Left renal cortex interstitium (tissue), 4 donors: ENCODE measurements at places on chromosomes 6 and 20. TPM values are rescaled to one million over a fixed set of nuclear protein-coding genes. Genes with fewer than 3 reads are reported as not detected.

Gene FAXC
- polyA plus RNA-seq: 5.1 TPM

Gene MUC21
- polyA plus RNA-seq: not detected

Gene SLC35D3
- 0.10 TPM for polyA plus RNA-seq

Gene UQCC2
- polyA plus RNA-seq: 56.4 TPM

Gene CD93
- polyA plus RNA-seq: 40.9 TPM

Gene NECAB3
- 15.2 TPM for polyA plus RNA-seq

Gene KIAA0408
- 3.5 TPM for polyA plus RNA-seq

Gene SPATS1
- not detected for polyA plus RNA-seq

Gene EDN3
- polyA plus RNA-seq: 6.0 TPM

Gene CST5
- polyA plus RNA-seq: 0.40 TPM

DNA sequence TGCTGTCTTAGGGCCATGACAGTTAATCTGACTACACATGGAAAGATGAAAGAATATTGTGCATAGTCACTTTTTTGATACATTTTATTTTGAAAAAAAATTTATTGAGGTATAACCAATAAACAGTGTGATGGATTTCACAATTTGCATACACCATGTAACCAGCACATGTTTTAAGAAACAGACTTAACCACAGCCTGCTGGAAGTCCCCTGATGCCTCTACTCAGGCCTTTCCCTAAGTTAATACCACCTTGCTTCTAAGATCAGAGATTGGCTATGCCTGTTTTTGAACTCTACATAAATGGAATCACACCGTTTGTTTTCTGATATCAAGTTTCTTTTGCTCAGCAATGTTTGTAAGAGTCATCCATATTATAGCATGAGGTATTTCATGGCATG, 136.3 kb downstream of the CFAP61 start:
- no peak for DNase-seq

DNA sequence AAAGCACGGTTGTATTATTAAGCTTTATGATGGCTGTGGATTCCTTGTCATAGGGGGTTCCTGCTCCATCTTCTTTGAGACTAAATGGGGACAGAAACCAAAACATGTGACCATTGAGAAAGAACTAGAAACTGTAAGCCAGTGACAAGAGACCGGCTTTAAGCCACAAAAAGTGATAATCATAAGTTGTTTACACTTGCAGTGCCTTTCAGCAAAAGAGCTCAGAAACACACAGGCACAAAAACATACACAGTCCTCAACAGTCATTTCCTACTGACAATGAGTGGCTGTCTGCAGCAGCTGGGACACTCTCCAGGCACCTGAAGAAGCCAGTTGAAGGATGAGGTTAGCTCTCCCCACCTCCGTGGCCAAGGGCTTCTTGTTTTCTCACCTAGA, 20.0 kb upstream of the UBE2J1 start:
- no peak for DNase-seq

DNA sequence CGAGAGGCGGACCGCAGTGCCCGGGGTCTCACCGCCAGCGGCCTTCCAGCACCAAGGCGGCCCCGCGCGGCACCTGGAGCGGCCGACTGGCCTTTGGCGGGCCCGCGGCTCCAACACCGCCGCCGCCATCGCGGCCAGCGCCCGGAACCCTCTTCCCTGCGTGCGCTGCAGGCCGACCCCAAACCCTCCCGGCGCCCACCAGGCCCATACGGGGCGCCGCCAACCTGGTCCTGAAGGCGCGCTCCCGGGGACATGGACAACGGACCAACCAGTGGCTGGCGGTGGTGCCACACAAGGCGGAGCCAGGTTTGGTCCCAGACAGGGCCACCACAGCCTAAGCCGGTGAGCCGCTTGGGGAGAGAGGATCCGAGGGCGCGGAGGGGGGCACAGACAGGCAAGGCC, 1514.8 kb upstream of the DEFB115 start:
- no peak for DNase-seq

- DNase-seq: no peak
Measured at GRCh38 chr6:87832025-87832825, 130.2 kb upstream of the AKIRIN2 start.

- no peak for DNase-seq
Measured at GRCh38 chr6:95519228-95520037, 57.9 kb upstream of the MANEA start.

- DNase-seq: no peak
Measured at GRCh38 chr6:129920103-129920798, 59.1 kb upstream of the TMEM244 start.

DNA sequence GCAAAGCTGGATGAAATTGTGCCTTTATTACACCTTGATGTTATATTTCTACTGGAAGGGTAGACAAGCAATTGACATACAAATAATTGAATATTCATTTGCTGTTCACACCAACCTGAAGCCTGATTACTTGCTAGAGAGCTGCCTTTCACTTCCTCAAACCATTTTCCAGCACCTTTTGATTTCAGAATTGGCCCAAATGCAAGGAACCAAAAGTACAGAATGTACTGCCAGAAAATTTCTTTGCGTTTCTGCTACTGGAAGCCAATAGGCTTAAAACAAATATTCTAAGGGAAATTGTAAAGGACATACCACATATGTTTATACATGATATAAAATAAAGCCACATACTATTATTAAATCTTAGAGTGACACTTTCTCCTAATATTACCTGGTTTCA, 94.5 kb downstream of the RFPL4B start:
- no peak for DNase-seq

- DNase-seq: no peak
Measured at GRCh38 chr6:43377710-43378229, 8.3 kb upstream of the ZNF318 start.

GRCh38 chr20:32465092-32465900, 107.2 kb downstream of the ASXL1 start:
- DNase-seq: no peak

GRCh38 chr20:30949761-30950160, 307.7 kb upstream of the DEFB115 start:
- DNase-seq: no peak

DNA sequence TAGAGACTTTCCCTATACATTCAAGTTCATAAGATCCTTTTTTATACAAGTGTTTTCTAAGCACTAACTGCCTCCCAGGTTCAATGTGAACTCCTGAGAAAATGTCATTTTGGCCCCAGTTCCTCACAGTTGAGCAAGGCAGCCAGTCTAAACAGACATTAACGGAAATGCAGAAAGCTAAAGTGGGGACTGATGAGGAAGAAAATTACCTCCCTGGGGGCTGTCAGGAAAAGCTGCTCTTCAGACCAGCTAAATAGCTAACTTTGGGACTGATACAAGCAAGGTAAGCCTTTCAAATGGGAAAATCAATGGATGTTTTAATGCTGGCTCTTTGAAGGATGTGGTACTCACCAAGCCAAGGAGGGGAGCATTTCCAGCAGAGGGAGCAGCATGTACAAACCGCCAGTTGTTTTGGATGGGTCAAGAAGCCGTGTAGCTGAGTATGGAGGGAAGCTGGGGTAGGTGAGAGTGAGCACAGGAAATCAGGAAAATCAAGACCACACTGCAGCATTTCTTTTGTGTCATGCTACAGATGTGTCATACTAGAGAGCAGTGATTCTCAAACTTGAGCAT, 180.8 kb upstream of the CHD6 start:
- DNase-seq: no peak

DNA sequence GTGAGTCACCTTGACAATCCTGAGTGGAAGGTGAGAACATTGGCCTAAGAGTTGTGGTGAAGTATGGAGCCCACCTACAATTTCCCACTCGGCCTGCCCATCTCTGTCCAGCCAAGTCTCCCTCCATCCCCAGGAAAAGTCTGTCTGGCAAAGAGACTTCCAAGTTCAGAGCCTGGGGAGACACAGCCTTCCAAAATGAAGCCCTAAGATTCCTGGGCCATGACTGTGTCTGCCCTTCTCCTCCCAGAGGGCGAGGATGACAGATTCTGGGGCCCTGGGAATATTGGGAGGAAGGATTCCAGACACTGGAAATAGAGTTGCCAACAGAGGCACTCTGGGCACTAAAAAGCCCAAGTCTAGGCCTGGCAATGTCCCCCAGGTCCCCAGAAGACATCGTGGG, 176.8 kb downstream of the NFATC2 start:
- DNase-seq: no peak

- no peak for DNase-seq
Measured at GRCh38 chr6:111995404-111995803, 58.5 kb upstream of the CCN6 start.

- no peak for DNase-seq
Measured at GRCh38 chr6:153044295-153044694, 41.8 kb upstream of the MTRF1L start.

DNA sequence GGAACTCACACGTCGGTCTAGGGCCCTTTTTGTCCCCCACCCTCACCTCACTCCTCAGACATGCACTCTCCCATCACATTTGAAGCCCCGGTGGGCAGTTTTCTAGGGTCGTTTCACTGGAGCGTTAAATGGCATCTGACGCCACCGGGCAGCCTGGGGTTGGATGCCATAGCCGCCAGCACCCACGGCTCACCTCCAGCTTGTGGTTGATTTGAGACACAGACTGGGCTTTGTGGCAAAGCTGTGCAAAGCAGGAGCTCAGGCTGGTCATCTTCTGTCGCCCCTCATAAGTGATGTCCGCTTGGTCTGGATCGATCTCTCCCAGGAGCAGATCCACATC, 530 bp downstream of the GOPC start:
- DNase-seq: peak; percentile 20

- no peak for DNase-seq
Measured at GRCh38 chr6:139418481-139419132, 44.2 kb upstream of the CITED2 start.

DNA sequence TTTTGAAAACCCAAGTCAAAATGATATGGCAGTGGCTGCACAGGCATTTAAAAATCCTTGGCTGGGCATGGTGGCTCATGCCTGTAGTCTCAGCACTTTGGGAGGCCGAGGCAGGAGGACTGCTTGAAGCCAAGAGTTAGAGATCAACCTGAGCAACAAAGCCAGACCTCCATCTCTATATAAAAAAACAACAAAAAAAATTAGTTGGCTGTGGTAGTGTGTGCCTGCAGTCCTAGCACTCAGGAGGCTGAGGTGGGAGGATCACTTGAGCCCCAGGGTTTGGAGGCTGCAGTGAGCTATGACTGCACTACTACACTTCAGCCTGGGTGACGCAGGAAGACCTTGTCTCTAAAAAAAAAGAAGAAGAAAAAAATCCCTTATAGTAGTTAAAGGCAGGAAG, 142.9 kb downstream of the MYB start:
- DNase-seq: no peak

DNA sequence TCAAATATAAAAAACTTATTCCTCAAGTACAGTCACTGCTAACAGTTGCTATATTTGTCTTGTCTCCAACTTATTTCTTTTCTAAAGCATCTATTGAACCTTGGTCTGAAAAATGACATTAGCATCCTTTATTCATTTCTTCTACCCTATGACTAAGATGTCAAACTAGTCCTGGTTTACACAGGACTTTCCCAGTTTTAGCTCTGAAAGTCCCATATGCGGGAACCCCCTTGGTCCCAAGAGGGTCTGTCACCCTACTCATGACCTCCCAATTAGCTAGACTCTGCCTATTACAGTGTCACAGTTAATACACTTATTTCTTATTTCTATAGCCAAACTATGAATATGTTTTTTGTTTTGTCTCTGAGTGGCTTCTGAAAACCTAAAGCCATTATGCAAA, 37.1 kb downstream of the PLEKHG1 start:
- no peak for DNase-seq

DNA sequence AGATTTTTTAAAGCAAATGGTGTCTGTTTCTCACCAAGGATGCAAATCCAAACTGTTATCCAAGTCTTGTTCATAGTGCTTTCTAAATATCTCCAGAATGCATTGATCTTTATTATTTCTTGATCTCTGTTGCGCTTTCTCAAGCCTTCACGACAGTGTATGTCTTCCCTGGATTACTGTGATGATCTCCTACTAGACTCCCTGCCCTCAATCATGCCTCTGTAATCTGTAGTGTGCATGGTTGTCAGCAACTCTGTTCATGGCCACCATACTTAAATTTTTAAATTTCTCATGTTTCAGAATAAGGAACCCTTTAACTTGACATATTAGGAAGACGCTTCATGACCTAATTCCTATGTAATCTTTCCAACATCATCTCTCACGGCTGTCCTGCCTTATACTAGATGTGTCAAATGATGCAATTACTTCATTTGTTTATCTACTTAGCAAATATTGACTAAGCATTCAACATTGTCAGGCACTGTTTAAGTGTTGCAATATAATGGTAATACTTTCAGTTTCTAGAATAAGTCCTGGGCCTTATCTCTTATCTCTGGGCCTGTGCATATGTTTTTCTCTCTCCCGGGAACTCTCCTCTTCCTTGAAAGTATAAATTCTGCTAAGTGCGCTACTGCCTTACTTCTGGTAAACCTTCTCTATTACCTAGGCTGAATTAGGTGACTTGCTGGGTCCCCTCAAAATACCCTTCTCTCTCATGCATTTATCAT, 25.6 kb upstream of the AHI1 start:
- no peak for DNase-seq

GRCh38 chr6:166836785-166837718, 119.3 kb downstream of the RNASET2 start:
- DNase-seq: no peak

- DNase-seq: no peak
Measured at GRCh38 chr6:29734046-29735018, 11.1 kb downstream of the HLA-F start.

DNA sequence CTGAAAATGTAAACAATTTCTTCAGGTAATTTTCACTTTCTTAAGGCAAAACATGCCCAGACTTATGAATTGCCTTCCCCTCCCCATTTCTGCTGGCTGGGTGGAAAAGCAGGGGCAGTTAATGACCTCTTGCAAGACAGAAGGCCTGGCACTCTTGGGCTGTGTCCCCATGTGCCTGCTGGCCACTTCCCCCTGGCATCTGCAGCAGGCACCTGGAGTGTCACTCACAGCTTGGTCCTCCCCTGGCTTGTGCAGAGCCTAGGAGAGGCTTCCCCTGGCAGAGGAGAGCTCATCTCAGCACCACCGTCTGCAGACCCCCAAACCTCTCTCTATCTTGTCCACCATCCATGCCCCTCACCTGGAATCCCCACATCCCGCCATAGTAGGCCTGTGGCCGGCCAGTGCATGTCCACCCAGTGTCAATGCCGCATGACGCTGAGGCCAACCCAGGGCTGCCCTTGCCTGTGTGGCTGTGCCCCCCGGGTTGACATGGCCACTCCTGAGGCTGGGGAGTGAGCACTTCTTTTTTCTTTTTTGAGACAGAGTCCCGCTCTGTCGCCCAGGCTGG, 83.5 kb upstream of the SLC22A23 start:
- no peak for DNase-seq
